ENCODE measurements at places on chromosomes 16 and 17.
A peak's percentile ranks its signal among the peaks of the same experiment; 100 is the strongest.

- no peak for DNase-seq
These were observed 455.5 kb downstream of the SOX9 start for GRCh38 chr17:72576289-72576759.

DNA sequence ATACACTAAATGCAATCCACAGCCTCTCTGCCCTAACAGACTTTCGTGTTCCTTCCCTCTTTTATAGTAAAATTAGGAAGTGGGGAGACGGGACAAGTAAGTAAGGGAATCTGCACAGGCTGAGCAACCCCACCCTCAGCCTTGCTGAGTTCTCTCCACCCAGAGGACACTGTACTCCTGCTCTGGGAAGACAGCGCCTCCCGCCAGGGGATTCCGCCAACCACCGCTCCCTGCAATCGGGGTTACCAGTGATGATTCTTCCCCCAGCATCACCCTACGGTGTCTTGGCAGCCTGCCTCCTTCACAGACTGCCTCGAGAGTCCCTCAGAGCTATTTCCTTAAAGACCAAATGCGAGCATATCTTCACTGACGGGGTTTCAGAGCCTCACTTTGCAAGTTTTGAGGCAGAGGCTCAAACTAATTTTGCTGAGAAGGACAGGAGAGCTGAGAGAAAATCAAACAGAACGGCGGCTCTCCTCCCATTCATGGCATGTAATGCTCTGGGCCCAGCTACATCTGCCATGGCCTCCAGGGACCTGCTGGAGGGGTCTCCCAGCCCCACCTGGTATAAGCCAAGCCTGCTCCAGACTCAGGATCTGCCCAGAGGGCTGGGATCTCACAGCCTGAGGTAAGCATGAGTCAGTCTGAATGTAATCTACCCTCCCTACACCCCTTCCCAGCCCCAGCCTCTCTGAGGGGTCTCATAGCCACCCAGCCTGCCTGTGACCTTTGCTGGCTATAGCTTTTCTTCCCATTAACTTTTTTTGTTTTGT, 22.7 kb upstream of the ASGR2 start:
- no peak for DNase-seq

- peak; percentile 70 for DNase-seq
These were observed 133.8 kb upstream of the PLCG2 start for GRCh38 chr16:81645266-81645694.

DNA sequence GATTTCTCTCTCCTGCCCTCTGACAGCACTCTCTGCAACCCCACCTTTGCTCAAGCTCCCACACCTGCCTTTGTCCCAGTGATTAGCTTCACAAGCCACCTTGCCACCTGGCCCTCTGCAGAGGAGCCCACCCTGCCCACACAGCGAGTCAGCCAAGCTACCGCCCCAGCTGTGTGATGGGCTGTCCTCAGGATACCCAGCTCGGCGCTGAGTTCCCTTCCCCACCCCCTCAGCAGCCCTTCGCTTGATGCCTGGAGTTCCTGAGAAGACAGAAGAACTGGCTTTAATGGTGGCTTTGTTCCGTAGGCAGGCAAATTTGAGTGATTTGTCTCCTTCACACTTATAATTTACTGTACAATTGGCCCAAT, 266.4 kb downstream of the CBLN1 start:
- no peak for DNase-seq

- DNase-seq = no peak
These were observed 378.4 kb upstream of the CDH5 start for GRCh38 chr16:65988024-65988595.

DNA sequence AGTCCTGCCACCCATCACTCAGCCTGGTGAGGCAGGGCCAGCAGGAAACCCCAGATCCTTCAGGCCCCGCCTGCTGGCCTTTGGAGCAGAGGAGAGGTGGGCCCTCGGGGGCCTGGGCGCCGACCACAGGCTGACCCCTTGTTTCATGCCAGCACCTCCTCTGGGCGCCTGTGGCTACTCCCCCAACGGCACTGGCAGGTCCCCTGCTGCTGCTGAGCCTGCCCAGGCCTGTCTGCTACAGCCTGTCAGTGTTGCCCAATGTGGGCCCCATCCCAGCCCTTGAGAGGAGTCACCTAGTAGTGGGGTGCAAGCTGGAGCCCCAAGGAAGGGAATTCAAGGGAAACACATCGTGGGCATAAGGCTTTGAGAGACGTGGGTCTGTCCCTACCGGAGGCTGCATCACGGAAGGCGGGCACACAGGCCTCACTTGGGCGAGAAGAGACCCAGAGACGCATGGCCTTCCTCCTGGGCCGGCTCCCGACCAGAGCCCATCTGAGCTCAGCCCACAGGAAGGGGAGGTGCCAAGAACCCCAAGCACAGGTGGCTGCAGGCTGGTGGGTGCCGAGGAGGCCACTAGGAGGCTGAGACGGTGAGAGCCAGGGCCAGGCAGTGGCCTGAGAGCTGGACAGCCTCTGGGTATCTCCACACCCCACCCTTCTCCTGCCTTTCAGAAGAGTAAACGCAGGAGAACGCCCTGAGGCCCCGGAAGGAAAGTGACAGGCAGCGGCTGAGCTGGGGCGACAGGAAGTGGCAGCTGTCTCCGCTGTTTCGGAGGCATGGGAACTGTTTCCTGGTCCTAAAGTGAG, 8.0 kb upstream of the FASN start:
- no peak for DNase-seq

GRCh38 chr16:12159672-12160071, 183.1 kb downstream of the SNX29 start:
- DNase-seq = no peak

DNA sequence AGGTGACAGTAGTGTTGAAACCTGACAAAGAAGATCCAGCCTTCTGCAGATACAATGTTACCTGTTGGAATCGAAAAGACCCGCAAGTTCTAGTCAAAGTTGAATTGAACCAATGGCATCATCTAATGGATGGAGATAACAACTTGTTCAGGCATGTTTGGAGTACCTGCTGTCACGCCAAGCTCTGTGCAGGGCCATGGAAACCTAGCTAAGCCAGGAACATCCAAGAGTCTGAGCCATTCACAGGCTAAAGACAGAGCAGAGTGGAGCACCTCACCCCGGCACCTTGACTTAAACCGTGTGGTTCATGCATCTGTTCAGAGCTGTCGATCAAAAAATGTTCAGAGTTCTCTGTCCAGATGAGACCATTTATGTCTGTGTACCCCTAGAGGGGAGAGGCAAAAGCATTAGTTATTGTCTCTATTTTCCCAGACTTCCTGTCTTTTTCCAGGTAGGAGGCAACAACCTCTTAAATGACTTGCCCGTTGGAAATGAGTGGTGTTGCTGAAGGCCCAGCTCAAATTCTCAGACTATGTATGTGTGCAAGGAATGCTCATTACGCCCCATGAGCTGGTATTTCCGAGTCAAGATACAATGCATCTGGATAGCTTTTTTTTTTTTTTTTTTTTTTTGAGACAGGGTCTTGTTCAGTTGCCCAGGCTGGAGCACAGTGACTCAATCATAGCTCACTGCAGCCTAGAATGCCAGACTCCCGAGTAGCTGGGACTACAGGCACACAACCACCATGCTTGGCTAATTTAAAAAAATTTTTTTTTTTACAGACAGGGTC, 44.9 kb upstream of the XYLT1 start:
- no peak for DNase-seq

DNA sequence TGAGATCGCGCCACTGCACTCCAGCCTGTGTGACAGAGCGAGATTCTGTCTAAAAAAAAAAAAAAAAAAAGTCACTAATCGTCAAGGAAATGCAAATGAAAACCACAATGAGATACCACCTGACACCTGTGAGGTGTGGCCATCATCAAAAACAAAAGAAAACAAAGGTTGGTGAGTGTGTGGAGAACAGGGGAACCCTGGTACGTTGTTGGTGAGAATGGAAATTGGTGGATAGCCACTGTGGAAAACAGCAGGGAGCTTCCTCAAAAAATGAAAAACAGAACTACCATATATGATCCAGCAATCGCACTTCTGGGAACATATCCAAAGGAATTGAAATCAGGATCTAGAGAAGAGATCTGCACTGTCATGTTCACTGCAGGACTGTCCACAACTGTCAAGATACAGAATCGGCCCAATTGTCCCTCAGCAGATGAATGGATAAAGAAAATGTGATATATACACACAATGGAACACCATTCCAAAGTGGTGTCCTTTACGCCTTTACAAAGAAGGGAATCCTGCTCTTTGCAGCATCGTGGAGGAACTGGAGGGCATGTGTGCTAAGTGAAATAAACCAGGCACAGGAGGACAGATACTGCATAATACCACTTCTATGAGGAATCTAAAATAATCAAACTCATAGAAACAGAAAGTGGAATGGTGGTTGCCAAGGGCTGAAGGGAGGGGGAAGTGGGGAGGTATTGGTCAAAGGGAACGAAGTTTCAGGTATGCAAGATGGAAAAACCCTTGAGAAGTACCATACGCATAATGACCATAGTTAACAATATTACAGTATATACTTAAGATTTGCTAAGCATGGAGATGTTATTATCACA, 63.5 kb upstream of the PLCG2 start:
- no peak for DNase-seq

GRCh38 chr16:23027386-23027785, 121.9 kb downstream of the USP31 start:
- no peak for DNase-seq

DNA sequence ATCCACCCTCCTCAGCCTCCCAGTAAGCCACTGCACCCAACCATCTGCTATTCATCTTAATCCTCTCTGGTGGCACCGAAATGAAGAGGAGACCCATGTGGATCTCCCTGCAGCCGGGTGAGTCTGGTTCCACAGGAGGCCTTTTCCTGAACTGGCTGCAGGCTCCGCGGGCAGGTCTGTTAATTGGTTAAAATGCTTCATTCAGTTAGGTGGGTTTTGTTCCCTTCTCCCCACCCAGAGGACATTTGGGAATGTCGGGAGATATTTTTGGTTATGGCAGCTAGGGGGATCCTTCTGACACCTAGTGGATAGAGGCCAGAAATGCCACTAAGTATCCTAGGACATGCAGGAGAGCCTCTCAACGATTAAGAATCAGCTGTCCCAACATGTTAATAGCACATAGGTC, 16.7 kb downstream of the C16orf54 start:
- DNase-seq = no peak

DNA sequence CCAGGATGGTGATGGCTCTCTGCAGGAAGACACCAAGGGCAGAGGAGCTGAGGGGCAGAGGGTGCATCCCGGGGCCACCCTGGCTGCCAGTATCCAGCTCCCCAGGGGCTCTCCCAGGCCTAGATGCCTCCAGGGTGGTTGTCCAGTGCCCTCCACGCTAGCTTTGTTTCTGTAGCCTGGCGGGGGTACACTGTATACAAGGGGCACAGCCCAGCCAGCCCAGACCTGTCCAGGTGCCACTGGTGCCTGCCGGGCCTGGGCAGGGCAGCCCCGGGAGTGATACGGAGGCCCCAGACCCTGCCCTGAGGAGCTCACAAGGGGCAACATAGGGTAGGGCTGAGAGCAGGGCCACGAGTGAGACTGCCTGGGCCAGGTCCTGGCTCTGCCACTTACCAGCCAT, 14.6 kb upstream of the TRPV3 start:
- DNase-seq = no peak

GRCh38 chr16:83356266-83356665, 451.5 kb upstream of the HSBP1 start:
- DNase-seq = no peak
